ENCODE measurements at places on chromosomes 2 and 18.

DNA sequence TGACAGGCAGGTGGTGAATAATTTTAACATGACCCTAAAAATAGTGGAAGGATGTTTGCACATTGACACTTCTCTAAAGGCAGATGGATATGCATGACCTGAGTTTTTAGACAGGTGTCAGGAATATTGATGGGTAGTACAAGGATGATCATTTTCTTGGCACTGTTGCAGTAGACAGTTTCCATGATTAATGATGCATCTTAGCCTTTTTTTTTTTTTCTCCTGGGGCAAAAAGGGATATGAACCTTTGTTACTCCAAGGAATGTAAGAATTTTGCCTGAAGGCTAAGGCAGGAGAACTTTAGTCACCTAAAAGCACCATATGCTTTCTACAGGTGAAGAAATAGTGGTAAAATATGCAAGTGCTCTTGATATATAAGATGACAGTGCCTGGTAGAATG is 136.3 kb upstream of the CAVIN2 start:
- DNase-seq = no peak

DNA sequence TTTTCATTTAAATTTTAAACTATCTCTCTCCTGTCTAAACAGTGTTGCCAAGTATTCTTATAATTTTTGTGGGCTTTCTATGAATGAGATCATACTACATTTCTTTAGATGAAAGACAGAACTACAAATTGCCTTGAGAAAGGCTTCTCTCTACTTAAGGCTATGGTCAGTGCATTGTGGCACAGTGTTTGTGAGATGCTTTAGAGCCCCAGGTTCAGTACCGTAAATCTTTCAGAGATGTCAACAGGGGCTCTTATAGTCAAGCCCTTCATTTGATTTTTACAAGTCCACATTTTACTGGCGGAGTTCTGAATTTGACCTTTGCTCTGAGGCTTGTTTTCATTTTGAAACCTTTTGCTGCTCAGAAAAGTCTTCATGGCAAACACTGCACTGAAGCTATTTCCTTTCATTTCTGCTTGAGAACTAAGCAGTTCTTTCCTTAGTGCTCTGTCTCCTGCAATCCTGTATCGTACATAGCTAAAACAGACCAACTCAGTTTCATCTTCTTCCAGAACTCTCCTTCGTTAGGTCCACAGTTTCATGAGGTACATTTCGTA is 175.2 kb downstream of the NYAP2 start:
- DNase-seq = no peak

DNA sequence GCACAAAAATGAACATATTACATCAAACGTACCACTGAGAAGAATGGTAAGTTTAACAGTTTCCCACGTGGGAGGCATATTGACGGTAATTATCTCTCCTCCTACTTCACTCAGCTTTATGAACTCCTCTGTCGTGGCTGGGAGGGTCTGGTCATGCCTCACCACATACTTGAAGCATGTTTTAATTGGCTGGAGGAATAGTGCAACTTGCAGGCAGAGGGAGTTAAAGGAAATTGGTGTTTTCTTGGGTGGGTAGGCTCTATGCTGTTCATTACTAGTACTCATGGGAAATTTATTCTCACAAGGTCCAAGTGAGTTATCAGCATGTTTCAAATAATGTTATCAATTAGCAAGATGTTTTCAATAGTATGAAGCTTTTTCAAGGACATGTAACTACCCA is 767.0 kb downstream of the PLCL1 start:
- no peak for DNase-seq

DNA sequence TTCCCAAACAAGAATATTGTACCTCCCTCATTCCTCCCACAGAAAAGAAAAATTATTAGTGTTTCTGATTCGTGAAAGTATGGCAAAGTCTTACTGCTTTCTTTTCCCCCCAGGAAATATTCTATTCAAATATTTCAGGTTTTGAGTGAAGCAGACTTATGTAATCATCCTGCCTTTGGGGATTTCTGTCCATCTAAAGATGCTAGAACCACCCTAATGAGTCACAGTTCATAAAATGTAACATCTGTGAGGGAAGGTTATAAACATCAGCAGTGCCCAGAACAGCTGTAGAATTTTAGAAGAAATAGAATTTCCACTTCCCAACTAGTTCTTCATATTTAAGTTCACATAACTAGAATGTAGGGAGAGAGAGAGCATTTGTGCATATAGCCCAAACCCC is 39.0 kb downstream of the EEF1B2 start:
- no peak for DNase-seq

DNA sequence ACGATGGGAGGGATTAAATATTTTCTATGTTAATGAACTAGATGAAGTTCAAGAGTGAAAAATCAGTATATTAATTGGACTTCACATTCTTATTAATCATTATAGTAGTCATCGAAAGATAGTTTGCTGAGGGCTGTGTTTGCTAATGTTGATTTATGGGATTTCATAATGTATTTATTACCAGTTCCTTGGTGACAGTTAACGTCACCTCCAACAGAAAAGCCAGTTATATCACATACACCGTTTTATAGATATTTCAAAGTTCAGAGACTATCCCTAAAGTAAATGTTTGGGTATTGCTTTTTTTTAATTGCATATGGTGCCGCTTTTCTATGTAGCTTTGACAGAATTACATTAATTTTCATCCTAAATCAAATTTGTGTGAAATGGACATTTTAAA is 49.4 kb upstream of the SP5 start:
- DNase-seq = no peak

GRCh38 chr2:33373986-33374385 is 102.5 kb upstream of the RASGRP3 start:
- no peak for DNase-seq

- DNase-seq = no peak
Observed at GRCh38 chr2:85534881-85535280, 4.1 kb upstream of the MAT2A start.

DNA sequence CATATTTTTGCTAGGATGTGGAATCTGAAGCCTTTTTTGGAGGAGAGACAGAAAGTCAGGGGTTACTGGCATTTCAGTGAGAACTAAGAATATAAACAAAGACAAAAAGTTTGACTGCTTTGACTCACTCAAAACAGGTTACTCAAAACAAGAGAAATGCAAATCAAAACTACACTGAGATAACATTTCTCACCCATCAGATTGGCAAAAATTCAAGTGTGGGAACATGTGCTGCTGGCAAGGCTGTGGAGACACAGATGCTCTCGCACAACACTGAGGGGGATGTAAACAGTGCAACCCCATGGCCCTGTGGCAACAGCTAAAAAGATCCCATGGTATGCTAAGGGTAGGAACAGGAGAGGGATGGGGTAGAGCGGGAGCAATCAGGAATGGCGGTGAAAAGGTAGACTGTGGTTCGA is 86.6 kb downstream of the DTNB start:
- DNase-seq = no peak

DNA sequence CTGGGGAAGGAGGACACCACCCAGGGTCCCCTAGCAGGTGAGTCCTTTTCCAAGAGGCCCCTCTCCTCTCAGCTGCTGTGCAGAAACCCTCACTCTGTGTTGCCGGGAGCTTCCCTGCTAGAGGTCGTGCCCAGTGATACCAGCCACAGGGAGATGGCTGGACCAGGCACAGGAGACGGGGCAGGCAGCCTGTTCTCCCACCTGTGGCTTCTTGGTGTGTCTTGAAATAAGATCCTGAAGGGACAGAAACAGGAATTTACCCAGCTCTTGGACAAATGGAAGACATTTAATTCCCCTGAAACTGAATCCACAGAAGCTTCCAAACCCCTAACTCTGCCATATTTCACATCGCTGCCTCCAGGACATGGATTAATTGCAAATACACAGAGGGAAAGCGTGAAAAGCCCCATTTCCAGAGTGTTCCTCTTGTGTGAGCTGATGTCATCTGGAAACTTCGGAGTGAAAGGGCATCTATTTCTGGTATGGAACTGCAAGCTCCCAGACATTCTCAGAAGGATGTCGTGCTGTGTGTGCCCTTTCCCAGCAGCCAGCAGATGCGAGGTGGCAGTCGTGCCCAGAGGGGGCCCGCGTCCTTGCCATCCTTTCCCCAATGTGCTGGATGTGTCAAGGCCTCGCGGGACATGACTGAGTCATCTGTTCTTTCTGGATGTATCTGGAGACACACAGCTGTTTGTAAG is 177.7 kb downstream of the SEPTIN10 start:
- no peak for DNase-seq

- DNase-seq = no peak
Observed at GRCh38 chr2:31347750-31348149, 66.8 kb downstream of the XDH start.

- no peak for DNase-seq
Observed at GRCh38 chr2:160266037-160266551, 66.0 kb upstream of the ITGB6 start.

DNA sequence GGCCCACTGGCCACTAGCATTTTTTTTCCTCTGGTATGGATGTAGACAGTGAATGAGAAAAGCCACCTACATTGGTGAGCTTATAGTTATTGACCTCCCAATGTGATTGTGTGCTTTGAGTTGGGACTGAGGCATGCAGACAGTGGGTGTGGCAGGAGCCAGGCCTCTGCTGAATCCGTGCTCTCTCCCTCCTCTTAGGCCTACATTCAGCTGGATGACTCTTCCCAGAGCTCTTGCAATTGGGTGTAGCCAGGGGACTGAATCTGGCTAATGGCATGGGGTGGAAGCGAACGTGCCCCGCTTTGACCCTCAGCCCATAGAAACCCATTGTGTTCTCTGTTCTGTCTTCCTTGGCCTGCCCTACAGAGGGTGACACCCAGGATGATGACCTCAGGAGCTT is 698.3 kb upstream of the HS6ST1 start:
- no peak for DNase-seq

GRCh38 chr18:68608851-68609490 is 105.9 kb downstream of the TMX3 start:
- no peak for DNase-seq

DNA sequence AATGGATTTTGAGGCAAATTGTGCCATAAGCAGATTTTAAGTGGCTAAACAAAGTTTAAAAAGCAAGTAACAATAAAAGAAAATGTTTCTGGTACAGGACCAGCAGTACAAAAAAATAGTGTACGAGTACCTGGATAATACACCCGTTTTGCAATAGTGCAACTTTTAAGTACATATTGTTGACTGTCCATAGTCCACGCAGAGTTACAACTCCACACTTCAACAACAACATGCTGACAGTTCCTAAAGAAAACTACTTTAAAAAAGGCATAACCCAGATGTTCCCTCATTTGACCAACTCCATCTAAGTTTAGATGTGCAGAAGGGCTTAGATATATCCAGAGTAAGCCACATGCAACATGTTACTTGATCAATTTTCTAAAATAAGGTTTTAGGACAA is 5.1 kb upstream of the STPG4 start:
- DNase-seq = no peak

GRCh38 chr2:31413862-31414550 is 536 bp downstream of the XDH start:
- no peak for DNase-seq

DNA sequence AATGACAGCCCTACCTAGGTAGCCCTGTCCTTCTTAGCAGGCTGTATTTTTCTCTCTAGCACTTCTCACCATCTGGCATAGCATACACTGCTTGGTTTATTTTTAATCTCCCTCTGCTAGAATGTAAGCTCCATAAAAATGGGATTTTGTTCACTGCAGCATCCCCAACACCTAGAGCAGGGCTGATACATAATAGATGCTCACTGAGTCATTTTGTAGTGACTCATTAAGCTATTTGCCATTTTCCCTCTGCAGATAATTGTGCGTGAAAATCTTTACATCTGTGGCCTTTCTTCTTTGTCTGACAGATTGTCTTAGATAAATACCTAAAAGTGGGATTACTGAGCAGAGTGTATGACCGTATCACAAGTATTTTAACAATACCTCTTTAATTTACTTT is 82.5 kb downstream of the CERS6 start:
- no peak for DNase-seq

DNA sequence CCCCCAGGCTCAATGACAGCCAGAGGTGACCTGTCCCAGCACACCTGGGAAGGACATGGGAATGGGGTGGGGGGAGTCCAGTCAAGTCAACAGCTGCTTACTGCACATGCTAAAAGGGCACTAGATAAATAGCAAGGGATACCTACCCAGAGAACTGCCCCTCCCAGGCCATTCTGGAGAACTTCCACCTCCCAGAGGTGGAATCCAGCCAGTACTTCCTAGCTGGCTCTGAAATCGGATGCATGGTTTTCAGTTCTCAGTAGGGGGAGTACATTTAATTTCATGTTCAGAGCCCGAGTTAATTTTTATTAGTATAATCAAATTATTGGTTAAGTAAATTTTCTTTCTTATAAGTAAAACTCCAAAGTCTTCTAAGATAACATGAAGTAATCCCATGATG is 28.9 kb upstream of the ITGA6 start:
- DNase-seq = no peak

DNA sequence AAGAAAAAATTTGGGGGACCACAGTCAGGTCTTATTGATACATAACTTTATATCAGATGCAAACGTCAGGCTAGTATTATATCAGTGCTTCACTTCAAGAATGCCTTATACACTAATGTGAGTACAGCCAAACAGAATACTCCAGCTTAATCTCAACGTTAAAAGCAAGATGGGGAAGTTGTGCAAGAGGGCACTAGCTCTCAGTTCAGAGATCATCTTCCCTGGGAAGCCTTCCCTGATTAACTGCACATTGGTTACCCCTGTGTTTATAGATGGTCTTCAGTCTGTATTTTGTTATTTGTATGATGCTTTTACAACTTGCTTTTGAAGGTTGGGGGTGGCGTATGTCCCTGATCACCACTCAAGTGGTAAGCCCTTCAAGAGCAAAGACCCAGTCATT is 11.4 kb downstream of the EPAS1 start:
- DNase-seq = no peak

DNA sequence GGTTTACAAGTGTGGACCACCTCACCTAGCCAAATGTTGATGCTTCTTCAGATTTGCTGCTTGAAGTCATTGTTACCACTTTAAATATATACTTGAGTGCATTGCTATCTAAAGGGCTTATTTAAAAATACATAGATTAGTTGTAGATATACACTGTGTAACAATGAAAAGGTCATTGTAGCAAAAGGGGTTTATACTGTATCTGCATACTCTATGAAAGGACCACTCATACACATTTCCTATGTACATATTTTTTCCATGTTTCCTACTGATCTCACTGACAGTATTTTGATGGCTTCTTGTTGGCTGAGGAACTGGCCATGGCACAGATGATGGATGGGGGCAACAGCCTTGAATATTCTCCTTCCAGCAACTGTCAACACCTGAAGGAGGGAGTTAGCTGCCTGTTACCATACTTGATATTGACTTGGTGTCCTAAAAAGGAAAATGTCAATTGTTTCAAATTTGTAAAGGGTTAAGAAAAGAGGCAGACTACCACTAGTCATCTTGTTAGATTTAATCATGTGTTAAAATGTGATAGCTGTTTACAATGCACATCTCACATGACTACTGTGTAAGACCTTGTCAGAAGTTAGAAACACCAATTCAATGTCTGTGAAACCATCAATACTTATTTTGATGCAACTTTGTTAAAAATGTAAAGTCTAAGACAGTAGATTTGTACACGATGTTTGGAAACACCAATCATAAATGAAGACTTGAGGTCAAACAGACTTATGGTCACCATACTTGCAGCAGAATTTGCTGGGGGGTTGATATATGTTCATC is 33.5 kb downstream of the RAB10 start:
- DNase-seq = no peak
